Sigmoid colon (tissue), 7 donors: ENCODE measurements at places on chromosomes 7 and 10. TPM values are rescaled to one million over a fixed set of nuclear protein-coding genes. Genes with fewer than 3 reads are reported as not detected.

CALHM2 gene
- 55.4 TPM for total RNA-seq

HOXA7 gene
- 6.7 TPM for total RNA-seq

RPP38 gene
- 10.2 TPM for total RNA-seq

AGK gene
- total RNA-seq: 20.2 TPM

ZNF727 gene
- 1.8 TPM for total RNA-seq

TMEM120A gene
- 49.0 TPM for total RNA-seq

CRTAC1 gene
- 3.9 TPM for total RNA-seq

GPR158 gene
- total RNA-seq: 1.1 TPM

STAMBPL1 gene
- total RNA-seq: 11.4 TPM

NUTM2E gene
- not detected for total RNA-seq

HIBADH gene
- 89.5 TPM for total RNA-seq

CPA4 gene
- total RNA-seq: not detected

PLEKHS1 gene
- not detected for total RNA-seq

ADAM12 gene
- total RNA-seq: 0.36 TPM

PPP1R17 gene
- total RNA-seq: not detected

MGAM2 gene
- 0.71 TPM for total RNA-seq

RAPGEF5 gene
- 17.9 TPM for total RNA-seq

SPDYE6 gene
- not detected for total RNA-seq

LIPJ gene
- total RNA-seq: not detected

ELN gene
- total RNA-seq: 39.6 TPM

MRLN gene
- not detected for total RNA-seq

CLRN3 gene
- total RNA-seq: not detected

SFXN3 gene
- total RNA-seq: 42.7 TPM

CH25H gene
- not detected for total RNA-seq

ANLN gene
- total RNA-seq: 16.9 TPM

MOGAT3 gene
- not detected for total RNA-seq

FBXO24 gene
- total RNA-seq: 0.71 TPM

VENTX gene
- total RNA-seq: 0.66 TPM

ACTL6B gene
- total RNA-seq: 0.71 TPM

UNCX gene
- total RNA-seq: not detected

WIPF3 gene
- 4.7 TPM for total RNA-seq

C7orf57 gene
- not detected for total RNA-seq

TMEM229A gene
- total RNA-seq: not detected

HKDC1 gene
- not detected for total RNA-seq

IL6 gene
- total RNA-seq: 43.3 TPM

CALML3 gene
- not detected for total RNA-seq

LRRC17 gene
- 2.1 TPM for total RNA-seq

NPSR1 gene
- total RNA-seq: not detected

KMT2C gene
- total RNA-seq: 55.8 TPM

CCDC146 gene
- total RNA-seq: 26.0 TPM

GJC3 gene
- 0.33 TPM for total RNA-seq

NKX1-2 gene
- total RNA-seq: not detected

ZPBP gene
- total RNA-seq: not detected

GALNT17 gene
- total RNA-seq: 15.6 TPM

XRCC2 gene
- 0.33 TPM for total RNA-seq

VSTM4 gene
- total RNA-seq: 9.5 TPM

HTR7 gene
- 1.4 TPM for total RNA-seq

BICC1 gene
- total RNA-seq: 12.1 TPM

ADIRF gene
- 81.8 TPM for total RNA-seq

STRA8 gene
- total RNA-seq: not detected

PSD gene
- total RNA-seq: 343 TPM

EPO gene
- not detected for total RNA-seq

TMEM270 gene
- total RNA-seq: not detected

NOS3 gene
- total RNA-seq: 1.8 TPM

UCN3 gene
- not detected for total RNA-seq
